ENCODE measurements at places on chromosomes 3 and 15.

- no peak for DNase-seq
These were observed 32.5 kb downstream of the RSL24D1 start for GRCh38 chr15:55164284-55164683.

- no peak for DNase-seq
These were observed 183.2 kb downstream of the NEK10 start for GRCh38 chr3:27186013-27186412.

DNA sequence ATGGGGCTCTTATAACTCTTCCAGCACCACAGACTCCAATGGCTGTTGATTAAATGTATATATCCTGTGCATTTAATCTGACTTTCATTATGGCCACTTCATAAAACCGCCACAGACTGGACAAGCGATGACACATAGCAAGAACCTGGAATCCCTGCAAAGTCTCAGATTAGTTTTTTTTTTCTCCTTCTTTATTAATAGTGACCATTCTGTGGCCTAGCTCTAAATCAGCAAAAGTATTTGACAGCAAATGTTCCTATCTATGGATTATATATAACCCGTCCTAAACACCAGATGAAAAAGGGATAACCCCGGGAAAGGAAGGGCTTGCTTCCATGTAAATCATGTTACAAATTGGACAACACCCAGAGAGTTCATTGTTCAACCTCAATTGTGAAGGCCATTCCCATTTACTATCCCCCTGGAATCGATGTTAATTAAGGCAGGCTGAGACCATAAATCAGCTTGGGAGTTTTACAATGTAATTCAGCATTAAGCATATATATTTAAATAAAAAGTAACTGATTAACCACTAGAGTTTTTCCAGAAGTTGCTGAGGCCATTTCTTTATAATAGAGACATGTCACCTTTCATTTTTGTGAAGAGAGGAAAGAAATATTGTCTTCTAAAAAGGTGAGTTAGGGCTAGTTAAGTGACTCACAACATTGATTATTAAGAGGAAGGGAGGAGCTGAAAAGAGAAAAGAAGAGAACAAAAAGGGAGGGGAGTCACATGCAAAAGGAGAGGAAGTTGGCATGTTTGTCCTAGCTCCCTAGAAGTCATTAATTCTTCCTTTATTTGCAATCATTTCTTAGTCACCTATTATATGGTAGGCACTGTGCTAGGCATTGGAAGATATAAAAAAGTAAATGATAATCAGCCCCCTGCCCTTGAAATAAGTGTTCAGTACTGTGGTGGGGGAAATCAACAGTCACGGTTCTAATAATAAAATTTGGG is 26.2 kb downstream of the ALDH1A2 start:
- no peak for DNase-seq

DNA sequence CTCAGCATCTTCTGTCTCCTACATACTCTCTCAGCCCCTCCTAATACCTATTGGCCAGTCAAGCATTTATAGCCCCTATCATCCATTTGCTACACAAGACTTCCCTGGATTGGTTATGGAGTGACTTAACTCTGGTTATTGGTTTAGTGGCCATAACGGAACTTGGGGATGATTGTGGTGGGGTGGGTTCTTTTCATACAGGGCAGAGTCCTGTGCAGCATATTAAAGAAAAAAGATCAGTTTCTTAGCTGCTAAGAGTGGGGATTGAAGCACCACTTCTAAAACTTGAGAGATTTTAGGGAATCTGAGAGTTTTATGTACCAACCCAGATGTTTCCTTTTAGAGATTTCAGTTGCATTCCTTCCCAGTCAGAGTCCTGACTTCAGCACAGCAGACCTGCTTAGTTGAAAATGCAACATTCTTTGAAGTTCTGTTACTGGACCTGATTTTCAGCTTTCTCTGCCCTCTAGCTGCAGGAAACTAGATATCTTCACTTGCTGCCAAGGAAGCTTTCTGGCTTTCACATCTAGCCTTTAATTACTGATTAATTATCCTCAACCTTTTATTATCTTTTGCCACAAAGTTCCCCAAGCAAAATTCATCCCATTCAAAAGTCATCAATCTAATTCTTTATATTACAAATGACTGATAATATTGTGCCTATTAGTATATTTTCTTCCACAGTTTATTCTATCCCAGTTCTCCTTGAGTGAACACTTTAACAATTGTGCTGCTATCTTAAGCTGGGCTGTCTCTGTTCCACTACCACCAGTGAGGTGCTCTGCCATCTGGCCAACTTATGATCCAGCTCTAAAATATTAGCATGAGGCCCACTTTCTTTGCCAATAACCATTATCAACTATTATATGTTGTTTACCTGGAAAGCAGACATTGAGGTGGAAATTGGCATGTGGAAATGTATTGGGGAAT is 906.0 kb upstream of the ALCAM start:
- no peak for DNase-seq

GRCh38 chr3:188598894-188599293 is 444.9 kb downstream of the LPP start:
- no peak for DNase-seq

GRCh38 chr3:124313621-124314020 is 321.7 kb upstream of the ROPN1 start:
- DNase-seq: no peak

DNA sequence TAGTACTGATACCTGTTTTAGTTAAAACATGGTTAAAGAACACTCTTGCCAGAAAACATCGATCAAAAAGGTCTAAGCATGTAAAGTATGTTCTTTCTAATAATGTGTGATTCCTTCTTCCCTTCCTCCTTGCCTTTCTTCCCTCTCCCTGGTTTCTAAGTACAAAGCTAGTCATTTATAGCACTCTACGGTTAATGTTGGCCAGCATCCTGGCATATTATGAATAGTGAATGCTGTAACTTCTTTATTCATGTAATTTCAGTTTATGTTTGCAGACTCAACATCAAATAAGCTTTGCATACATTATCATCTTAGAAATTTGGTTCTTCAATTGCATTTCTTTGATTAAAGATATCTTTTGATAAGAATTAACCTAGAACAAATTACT is 27.1 kb downstream of the P2RY12 start:
- no peak for DNase-seq

DNA sequence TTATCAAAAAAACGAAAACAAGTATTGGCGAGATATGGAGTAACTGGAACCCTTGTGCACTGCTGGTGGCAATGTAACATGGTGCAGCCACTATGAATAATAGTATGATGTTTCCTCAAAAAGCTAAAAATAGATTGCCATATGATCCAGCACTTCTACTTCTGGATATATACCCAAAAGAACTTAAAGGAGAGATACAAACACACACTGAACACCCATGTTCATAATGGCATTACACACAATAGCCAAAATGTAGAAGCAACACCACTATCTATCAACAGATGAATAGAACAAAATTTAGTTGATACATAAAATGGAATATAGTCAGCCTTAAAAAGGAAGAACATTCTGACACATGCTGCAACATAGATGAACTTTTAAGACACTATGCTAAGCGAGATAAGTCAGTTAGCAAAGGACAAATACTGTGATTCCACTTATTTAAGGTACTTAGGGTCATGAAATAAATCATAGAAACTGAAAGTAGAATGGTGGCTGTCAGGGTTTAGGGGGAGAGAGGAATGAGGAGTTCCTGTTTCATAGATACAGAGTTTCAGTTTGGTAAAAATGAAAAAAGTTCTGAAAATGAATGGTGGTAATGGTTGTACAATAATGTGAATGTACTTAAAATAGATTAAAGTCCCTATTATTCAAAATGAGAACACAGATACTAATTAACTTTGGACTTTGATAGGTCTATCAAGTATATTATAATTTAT is 59.4 kb upstream of the IMPG2 start:
- DNase-seq: no peak

- no peak for DNase-seq
These were observed 83.4 kb downstream of the AQR start for GRCh38 chr15:34886134-34886533.

GRCh38 chr3:117600666-117601065 is 891.1 kb downstream of the TUSC7 start:
- no peak for DNase-seq

- no peak for DNase-seq
These were observed 4.1 kb downstream of the ARID3B start for GRCh38 chr15:74545086-74545485.

GRCh38 chr3:9324944-9325343 is 37.9 kb upstream of the THUMPD3 start:
- no peak for DNase-seq

All from amygdala (tissue), 56 donors.